ENCODE measurements at places on chromosomes 3 and 15. TPM values are rescaled to one million over a fixed set of nuclear protein-coding genes. Genes with fewer than 3 reads are reported as not detected.

CASR gene
- not detected for total RNA-seq

MEX3B gene
- total RNA-seq = 5.9 TPM

CMTM6 gene
- 40.2 TPM for total RNA-seq

TMEM207 gene
- total RNA-seq = not detected

TMEM266 gene
- total RNA-seq = 0.17 TPM

REC114 gene
- not detected for total RNA-seq

UCN2 gene
- 8.2 TPM for total RNA-seq

SERINC4 gene
- not detected for total RNA-seq

AKAP13 gene
- total RNA-seq = 103 TPM

SPESP1 gene
- not detected for total RNA-seq

SAXO2 gene
- 3.7 TPM for total RNA-seq

RTF1 gene
- 27.7 TPM for total RNA-seq

MORC1 gene
- total RNA-seq = not detected

EPHA3 gene
- not detected for total RNA-seq

DUOX2 gene
- 0.05 TPM for total RNA-seq

FYTTD1 gene
- total RNA-seq = 27.2 TPM

GP9 gene
- total RNA-seq = not detected

KNG1 gene
- not detected for total RNA-seq

PLA2G4E gene
- not detected for total RNA-seq

MELTF gene
- 75.3 TPM for total RNA-seq

SLC27A2 gene
- total RNA-seq = 42.0 TPM

HIGD2B gene
- total RNA-seq = not detected

HCN4 gene
- total RNA-seq = 0.15 TPM

CD200 gene
- not detected for total RNA-seq

ROPN1 gene
- total RNA-seq = not detected

TRH gene
- total RNA-seq = not detected

ACKR2 gene
- not detected for total RNA-seq

CFAP100 gene
- not detected for total RNA-seq

ACSBG1 gene
- total RNA-seq = 0.24 TPM

SLITRK3 gene
- total RNA-seq = not detected

FOXB1 gene
- total RNA-seq = not detected

Measured in A549 treated with ZK216348 at 1 μM for 4 hours (cell line).